Activated T-helper 1 cell treated with anti-CD3 and anti-CD28 coated beads, Interleukin-12 subunit alpha, Interleukin-12 subunit beta, Interleukin-2, Interleukin-4 antibody, amounts not matched to agents 30 ng/mL and 10 ng/mL and 1 ng/mL, durations not matched to agents 14 hours and 24 hours and 36 hours (primary cell): ENCODE measurements at places on chromosomes 1 and 21. TPM values are rescaled to one million over a fixed set of nuclear protein-coding genes. Genes with fewer than 3 reads are reported as not detected.

- H3K27ac ChIP-seq: no peak overlapping the region
- DNase-seq: no peak
- no peaks in the 10 kb centered on the region for H3K4me1 ChIP-seq
- no peaks in the 10 kb centered on the region for H3K36me3 ChIP-seq
- H3K4me3 ChIP-seq: no peak overlapping the region
Observed at GRCh38 chr21:16279731-16280581, 550.2 kb downstream of the USP25 start.

- H3K27me3 ChIP-seq: no peaks in the 10 kb centered on the region
- H3K4me1 ChIP-seq: peaks cover 14% of the 10 kb centered on the region
- DNase-seq: no peak
- peak overlapping the region; percentile 15 for H3K4me3 ChIP-seq
- peak overlapping the region; percentile 15 for H3K27ac ChIP-seq
Observed at GRCh38 chr1:94883691-94884090, 43.2 kb downstream of the CNN3 start.

DNA sequence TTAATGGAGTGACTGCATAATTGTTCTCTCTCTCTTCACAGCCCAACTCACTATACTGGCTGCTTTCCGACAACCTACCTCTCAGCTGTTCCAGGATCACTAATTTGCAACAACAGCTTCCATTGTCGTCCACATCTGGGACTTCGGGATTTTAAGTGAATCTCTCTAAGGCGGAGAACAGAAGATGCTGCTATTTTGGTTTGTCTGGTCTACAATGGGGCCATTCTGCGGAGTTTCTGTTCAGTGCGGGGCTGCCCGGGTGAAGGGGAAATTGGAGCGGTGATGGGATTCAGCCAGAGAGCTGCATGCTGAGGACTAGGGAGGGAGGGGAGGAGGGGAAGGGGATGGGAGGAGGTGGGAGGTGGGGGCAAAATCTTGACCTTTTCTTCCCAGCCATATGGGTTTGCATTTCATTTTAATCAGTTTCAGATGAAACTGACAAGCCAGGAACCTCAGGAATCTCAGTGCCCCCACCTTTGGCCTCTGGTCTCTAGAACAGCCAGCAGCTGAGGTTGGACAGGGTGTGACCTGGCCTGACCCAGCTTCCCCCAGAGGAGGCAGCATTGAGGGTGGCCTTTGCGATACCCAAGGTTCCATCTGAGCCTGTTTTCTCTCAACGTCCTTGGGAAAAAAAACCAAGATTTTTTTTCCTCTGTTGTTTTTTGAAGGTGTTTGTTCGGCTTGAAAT lies 6.9 kb upstream of the SRP9 start:
- H3K4me3 ChIP-seq: no peak overlapping the region
- H3K4me1 ChIP-seq: peaks cover 5% of the 10 kb centered on the region
- peaks cover 5% of the 10 kb centered on the region for H3K27me3 ChIP-seq
- peak overlapping the region; percentile 8 for H3K27ac ChIP-seq
- no peaks in the 10 kb centered on the region for H3K36me3 ChIP-seq

DNA sequence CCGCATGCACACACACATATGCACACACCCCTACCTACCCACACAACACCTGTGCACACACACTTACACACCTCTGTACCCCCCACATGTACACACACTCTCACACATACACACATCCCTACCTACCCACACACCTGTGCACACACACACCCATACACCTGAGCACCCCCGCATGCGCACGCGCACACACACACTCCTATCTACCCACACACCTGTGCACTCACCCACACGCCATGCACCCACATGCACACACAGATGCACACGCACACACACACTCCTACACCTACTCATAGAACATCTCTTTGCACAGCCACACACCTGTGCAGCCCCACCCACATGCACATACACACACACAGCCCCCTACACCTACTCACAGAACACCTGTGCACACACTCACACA lies 15.5 kb upstream of the PADI2 start:
- H3K36me3 ChIP-seq: no peaks in the 10 kb centered on the region
- H3K27me3 ChIP-seq: peaks cover 4% of the 10 kb centered on the region
- H3K27ac ChIP-seq: no peak overlapping the region
- DNase-seq: no peak

- no peak overlapping the region for H3K4me3 ChIP-seq
- H3K27me3 ChIP-seq: no peaks in the 10 kb centered on the region
- H3K36me3 ChIP-seq: no peaks in the 10 kb centered on the region
- no peak overlapping the region for H3K27ac ChIP-seq
Observed at GRCh38 chr1:2145946-2146835, 48.4 kb downstream of the FAAP20 start.

DNA sequence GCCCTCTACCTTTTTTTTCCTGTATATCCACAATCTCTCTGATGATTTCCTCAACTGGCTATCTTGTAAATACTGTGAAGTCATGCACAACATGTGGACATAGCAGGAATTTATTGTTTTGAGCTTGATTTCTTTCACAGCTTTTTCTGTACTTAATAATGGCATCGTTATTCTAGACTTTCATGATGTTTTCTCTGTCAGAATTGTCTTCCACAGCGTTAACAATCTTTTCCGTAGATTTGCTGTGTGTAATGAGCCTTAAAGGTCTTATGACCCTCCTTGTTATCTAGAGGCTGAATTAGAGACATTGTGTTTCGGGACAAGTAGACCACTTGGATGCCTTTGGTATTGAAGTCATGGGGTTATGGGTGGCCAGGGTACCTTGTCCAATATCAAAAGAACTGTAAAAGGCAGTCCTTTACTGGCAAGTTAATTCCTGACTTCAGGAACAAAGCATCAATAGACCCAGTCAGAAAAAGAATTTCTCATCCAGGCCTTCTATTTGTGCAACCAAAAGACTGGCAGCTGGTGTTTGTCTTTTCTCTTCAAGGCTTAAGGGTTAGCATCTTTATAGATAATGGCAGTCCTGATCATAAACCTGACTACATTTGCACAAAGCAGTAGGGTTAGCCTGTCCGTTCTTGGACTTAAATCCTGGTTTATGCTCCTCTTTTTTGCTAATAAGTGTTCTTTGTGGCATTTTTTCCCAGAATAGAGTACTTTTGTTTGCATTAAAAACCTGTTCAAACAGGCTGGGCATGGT lies 30.1 kb upstream of the CHAF1B start:
- peaks cover 28% of the 10 kb centered on the region for H3K36me3 ChIP-seq
- DNase-seq: no peak
- H3K27ac ChIP-seq: no peak overlapping the region
- H3K4me3 ChIP-seq: no peak overlapping the region
- no peaks in the 10 kb centered on the region for H3K4me1 ChIP-seq
- no peaks in the 10 kb centered on the region for H3K27me3 ChIP-seq

Gene PGLYRP3
- total RNA-seq: not detected in 2 replicates

DNA sequence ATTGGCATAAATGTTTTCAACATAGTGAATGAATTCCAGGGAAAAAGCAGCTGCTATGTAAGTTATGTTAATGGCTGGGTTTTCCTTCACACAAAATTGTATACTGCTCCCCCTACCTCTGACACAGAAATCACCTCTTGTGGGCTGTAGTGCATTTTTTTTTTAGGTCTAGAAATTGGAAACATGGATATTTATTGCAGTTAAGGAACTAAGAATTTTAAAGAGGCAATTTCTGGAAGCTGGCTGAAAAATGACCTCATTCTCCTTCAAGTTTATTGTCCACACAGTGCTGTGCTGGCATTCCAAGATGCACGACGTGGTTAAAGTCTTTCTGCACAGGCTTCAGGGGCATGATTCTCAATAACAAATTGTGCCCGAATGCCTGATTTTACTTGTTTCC lies 1424.2 kb downstream of the MRPL39 start:
- H3K4me1 ChIP-seq: no peaks in the 10 kb centered on the region
- no peaks in the 10 kb centered on the region for H3K27me3 ChIP-seq
- H3K4me3 ChIP-seq: no peak overlapping the region
- H3K36me3 ChIP-seq: no peaks in the 10 kb centered on the region
- H3K27ac ChIP-seq: no peak overlapping the region

DNA sequence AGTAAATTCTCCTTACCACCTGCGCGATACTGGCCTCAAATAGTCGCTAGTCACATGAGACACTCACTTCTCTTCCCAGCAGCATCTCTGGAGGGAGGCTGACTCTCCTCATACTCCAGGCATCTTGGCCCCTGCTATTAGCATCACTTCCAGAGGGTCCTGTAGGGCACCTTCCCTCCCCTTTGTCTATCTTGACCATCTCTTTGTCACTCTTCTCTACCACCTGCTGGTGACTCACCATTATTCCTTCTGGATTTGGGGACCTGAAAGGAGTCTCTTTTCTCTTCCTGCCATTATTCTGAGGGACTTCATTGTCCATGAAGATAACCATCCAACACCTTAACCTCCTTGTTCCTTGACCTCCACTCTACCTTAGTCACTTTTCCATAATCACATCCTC lies 31.7 kb upstream of the GPR37L1 start:
- H3K36me3 ChIP-seq: no peaks in the 10 kb centered on the region
- DNase-seq: no peak
- no peak overlapping the region for H3K27ac ChIP-seq
- H3K27me3 ChIP-seq: peaks cover 15% of the 10 kb centered on the region
- H3K4me1 ChIP-seq: no peaks in the 10 kb centered on the region

- no peak for DNase-seq
- no peaks in the 10 kb centered on the region for H3K4me1 ChIP-seq
- H3K27ac ChIP-seq: no peak overlapping the region
- H3K36me3 ChIP-seq: no peaks in the 10 kb centered on the region
- no peak overlapping the region for H3K4me3 ChIP-seq
Observed at GRCh38 chr21:31760931-31761330, 29.0 kb upstream of the SCAF4 start.

DNA sequence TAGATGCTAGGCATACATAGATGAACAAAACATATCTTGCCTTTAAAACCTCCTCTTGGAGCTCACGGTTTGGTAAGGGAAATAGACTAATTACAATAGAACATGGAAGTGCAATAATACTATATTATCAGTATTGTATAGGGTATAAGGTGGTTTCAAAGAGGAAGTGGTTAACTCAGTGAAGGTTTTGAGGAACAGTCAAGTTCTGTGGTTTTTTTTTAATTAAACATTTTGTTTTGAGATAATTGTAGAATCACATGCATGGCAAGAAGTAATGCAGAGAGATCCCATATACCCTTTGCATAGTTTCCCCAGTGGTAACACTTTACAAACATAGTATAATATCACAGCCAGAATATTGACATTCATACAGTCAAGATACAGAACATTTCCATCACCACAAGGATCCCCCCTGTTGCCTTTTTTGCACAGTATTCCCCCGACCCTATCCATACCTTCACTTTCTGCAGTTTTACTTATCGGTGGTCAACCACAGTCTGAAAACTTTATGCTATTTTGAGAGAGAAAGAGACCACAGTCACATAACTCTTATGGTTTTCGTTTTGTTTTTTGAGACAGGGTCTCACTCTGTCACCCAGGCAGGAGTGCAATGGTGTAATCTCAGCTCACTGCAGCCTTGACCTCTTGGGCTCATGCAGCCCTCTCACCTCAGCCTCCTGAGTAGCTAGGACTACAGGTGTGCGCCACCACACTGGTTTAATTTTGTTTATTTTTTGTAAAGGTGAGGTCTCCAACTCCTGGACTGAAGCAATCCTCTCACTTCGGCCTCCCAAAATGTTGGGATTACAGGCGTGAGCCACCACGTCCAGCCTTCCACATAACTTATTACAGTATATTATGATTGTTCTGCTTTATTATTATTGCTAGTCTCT lies 60.5 kb upstream of the KIAA1614 start:
- DNase-seq: no peak
- no peak overlapping the region for H3K4me3 ChIP-seq

- H3K36me3 ChIP-seq: peaks cover 14% of the 10 kb centered on the region
- no peak overlapping the region for H3K4me3 ChIP-seq
- DNase-seq: no peak
- peak overlapping the region; percentile 14 for H3K27ac ChIP-seq
- H3K27me3 ChIP-seq: no peaks in the 10 kb centered on the region
Observed at GRCh38 chr1:89755591-89755990, 65.2 kb upstream of the LRRC8D start.

Gene GLIS1
- 0.05 TPM in 1 of 2 replicates, not detected in the other for total RNA-seq

Gene S100A6
- 154 and 159 TPM in 2 replicates for total RNA-seq

- no peak overlapping the region for H3K27ac ChIP-seq
- peaks cover 11% of the 10 kb centered on the region for H3K4me1 ChIP-seq
- H3K4me3 ChIP-seq: no peak overlapping the region
- no peak for DNase-seq
- H3K27me3 ChIP-seq: peaks cover 22% of the 10 kb centered on the region
Observed at GRCh38 chr1:15229707-15230131, 17.3 kb upstream of the FHAD1 start.

GRCh38 chr1:198575292-198575691 lies 34.8 kb upstream of the ATP6V1G3 start:
- peaks cover 2% of the 10 kb centered on the region for H3K36me3 ChIP-seq
- no peak overlapping the region for H3K4me3 ChIP-seq
- DNase-seq: no peak
- H3K27me3 ChIP-seq: no peaks in the 10 kb centered on the region
- H3K4me1 ChIP-seq: no peaks in the 10 kb centered on the region

GRCh38 chr21:43208561-43209332 lies 39.9 kb downstream of the CRYAA start:
- H3K4me3 ChIP-seq: no peak overlapping the region
- H3K36me3 ChIP-seq: no peaks in the 10 kb centered on the region
- H3K27ac ChIP-seq: no peak overlapping the region

DNA sequence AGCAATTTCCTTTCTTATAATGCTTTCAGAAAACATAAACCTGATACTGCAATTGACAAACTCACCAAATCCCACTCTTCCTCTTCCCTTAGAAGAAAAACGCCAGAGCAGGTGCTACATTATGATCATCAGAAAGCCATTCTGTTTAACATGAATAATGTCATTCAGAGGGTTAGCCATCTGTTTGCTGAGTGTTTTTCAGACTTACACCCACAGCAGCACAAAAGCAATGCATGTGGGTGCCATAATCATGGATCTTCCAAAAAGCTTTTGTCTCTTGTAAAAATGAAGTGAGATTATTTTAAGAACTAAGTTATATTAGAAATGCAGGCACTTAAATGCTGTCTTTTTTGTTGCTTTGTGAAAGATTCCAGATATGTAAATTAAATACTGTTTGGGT lies 204.6 kb upstream of the TMPRSS15 start:
- DNase-seq: no peak
- H3K4me3 ChIP-seq: no peak overlapping the region
- no peaks in the 10 kb centered on the region for H3K4me1 ChIP-seq

DNA sequence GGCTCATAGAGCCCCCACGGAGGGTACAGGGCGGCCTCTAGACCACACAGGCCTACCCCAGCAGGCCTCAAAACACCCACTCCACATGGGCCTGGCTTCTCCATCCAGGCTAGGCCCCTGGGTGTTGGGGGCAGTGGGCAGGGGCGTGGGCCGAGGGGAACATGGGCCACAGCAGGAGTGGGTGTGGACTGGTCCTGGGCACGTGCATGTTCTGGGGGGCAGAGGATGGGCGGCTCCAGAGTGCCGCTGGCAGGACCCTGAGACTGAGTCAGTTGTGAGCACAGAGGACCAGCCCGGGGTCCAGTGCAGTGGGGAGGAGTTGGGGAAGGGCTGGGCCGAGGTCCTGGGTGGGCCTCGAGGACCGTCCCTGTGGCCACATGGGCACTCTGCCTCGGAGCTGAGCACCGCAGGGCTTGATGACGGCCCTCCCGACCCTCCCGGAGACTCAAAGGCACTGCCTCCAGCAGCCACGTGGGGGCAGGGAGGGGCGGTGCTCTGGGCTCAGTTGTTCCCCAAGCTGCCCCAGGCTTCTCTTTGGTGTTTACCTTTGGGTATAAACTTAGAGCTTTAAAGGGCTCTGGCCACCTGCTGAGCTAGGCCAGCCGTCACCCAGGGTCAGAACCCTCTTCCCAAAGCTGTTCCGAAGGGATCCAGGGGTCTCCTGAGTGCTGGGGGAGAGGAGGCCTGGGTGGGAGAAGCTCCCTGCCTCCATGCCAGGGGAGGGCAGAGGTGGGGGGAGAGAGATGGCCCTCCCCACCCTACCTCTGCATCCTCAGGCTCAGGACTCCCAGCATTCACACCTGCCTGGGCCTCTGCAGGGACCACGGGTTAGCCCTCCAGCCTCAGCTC lies 79.9 kb downstream of the MORN1 start:
- peaks cover 11% of the 10 kb centered on the region for H3K36me3 ChIP-seq
- no peak overlapping the region for H3K27ac ChIP-seq
- H3K4me1 ChIP-seq: no peaks in the 10 kb centered on the region
- DNase-seq: no peak
- no peak overlapping the region for H3K4me3 ChIP-seq
